ENCODE measurements at places on chromosomes 5 and 9. TPM values are rescaled to one million over a fixed set of nuclear protein-coding genes. Genes with fewer than 3 reads are reported as not detected.

Gene SPARC
- total RNA-seq = 16.4 TPM

Gene WDR38
- not detected for total RNA-seq

Gene APC
- 9.5 TPM for total RNA-seq

Gene PCDHGA11
- total RNA-seq = 0.02 TPM

Gene TAL2
- total RNA-seq = 0.32 TPM

Gene PCDHB16
- 0.05 TPM for total RNA-seq

Gene BRD3OS
- 16.8 TPM for total RNA-seq

Gene DEPDC1B
- 19.1 TPM for total RNA-seq

Gene GPR151
- total RNA-seq = not detected

Gene RRAGA
- 127 TPM for total RNA-seq

Gene SUSD3
- total RNA-seq = 0.62 TPM

Gene ADRB2
- total RNA-seq = 0.58 TPM
